ENCODE measurements at places on chromosomes 16 and 17.

DNA sequence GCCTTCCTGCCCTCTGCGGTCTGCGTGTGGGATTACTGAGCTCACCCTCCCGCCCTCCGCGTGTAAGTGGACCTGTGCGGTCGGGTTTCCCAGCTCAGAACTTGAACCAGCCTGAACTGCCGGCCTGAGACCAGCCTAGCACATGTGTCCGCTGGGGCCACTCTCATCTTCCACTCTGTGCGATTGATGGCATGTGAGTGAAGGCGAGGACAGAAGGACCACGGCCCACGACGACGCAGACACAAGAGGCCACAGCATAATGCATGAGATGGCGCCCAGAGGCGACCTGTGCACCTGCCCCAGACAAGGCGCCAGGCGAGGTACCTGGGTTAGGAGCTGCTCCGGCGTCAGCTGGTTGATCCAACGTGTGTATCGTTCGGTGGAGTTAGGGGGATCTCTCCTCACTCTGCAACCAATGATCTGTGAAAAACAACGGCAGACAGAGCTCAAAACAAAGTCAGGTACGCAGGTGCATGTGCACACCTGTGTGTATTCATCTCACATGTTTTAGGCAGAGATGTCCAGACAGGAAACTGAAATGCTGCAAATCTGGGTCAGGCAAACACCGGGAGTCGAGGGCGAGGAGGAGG, 74.5 kb upstream of the METRNL start:
- DNase-seq: no peak

DNA sequence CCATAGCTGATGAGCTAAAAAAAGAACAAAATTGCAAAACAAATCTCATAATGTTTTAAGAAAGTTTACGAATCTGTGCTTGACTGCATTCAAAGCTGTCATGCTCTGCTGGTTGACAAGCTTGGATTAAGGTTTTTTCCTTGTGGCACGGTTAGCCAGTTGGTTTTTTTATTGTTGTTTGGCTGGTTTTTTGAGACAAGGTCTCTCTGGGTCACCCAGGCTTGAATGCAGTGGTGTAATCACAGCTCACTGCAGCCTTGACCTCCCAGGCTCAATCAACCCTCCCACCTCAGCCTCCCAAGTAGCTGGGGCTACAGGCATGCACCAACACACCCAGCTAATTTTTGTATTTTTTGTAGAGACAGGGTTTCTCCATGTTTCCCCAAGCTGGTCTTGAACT, 45.7 kb downstream of the PHKB start:
- DNase-seq: no peak

- DNase-seq: peak; percentile 14
Observed at GRCh38 chr17:66580184-66580955, 254.5 kb upstream of the CACNG5 start.

DNA sequence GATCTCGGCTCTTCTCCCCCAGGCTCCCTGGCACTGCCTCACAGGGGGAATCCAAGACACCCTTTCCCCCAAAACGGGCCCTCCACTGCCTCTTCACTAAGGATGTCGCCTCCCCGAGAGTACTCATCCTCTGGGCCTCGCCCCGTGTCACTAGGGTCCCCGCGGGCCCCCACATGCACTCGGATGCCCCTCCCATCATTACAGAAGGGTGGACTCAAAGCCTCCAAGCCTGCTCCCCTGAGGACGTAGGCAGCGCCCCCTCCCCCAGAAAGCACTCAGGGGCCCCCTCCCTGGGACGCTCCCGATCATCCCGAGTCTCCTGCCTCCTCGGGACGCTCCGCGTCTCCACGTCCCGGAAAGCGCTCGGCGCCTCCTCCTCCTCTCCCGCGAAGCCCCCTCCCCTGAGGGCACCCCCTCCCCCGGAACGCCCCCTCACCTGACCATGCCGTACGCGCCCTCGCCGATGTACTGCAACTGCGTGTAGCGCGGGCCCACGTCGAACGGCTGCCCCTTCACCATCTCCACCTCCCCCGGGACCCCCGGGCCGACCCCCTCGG, 338 bp downstream of the MAPK3 start:
- no peak for DNase-seq

DNA sequence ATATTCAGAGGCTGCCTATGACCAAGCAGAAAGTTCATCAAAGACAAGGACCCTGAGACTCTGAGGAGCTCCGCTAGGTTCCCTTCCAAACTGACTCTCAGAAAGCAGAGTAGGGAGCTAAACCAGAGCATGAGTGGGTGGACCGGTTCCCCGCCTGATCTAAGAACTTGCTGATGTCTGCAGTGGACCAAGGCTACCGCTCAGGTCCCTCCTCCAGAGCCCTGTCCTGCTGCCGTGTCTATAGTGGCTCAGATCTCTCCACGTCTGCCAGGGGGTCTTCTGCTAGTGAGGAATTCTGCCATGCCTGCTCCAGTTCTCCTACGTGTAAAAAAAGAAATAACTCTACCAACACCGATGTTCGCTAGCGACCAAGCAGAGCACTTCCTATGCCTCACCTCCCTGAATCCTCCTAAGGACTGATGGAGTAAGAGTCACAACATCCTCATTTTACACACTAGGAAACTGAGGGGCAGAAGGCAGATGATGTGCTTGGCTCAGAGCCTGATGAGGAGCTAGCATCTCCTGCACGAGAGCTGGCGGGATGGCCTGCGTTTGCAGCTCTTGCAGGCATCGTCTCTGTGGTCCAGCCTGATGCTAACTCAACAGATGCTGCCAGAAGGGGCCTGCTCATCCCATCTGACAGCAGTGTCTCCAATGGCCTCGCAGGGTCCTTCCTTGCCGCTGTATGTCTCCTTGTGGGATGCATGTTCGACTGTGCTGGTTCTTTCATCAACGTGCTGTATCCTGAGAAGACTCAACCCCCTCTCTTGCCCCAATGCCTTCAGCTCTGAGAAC, 265.5 kb downstream of the C16orf95 start:
- no peak for DNase-seq
